ENCODE measurements at places on chromosomes 3 and 15.

DNA sequence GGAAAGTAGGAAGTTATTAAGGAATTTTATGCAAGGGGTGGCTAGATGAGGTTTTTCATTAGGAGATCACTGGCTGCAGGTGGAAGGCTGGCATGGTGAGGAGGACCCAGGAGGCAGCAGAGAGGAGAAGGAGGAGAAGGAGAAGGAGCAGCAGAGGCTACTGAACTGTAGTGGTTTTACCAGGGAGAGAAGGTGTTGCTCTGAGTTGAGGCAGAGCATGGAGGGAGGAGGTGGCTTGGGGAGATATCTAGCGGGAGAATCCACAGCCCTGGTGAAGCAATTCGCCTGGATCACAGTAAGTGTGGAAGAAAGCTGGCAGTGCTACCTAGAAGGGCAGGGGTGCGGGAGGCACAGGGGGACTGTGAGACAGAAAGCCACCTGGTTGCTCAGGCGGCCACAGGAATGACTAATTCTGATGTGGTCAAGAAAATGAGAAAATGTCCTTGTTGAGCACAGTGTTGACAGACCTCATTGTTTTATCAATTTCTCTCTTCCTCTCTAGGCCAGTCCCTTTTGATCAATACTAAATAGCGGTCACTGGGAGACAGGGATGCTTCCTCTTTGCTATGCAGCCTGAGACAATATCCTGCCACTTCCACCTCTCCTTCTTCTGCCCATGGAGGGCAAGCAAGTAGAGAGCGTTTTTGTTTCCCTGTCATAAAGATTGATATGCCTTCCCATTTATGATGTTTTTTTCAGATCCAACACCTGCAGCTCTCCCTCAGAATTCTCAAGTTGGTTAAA, 94.6 kb downstream of the EEFSEC start:
- no peak for DNase-seq

DNA sequence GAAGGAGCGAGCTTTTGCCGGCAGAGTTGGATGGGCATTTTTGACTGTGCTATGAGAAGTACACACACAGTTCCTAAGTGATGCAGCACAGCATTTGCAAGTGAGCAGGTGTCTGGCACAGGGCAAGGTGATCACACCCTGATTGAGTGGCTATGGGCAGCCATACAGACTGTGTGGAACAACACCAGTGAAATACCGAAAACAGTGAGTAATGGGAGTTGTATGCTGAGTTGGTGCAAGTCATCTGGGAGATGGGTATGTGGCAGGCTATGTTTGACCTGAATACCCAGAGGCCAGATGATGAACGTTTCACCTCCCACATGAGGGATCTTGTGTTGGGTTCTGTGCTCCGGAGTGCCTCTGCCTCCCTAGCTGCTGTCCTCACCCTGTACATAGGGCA, 53.5 kb upstream of the TIPARP start:
- no peak for DNase-seq

DNA sequence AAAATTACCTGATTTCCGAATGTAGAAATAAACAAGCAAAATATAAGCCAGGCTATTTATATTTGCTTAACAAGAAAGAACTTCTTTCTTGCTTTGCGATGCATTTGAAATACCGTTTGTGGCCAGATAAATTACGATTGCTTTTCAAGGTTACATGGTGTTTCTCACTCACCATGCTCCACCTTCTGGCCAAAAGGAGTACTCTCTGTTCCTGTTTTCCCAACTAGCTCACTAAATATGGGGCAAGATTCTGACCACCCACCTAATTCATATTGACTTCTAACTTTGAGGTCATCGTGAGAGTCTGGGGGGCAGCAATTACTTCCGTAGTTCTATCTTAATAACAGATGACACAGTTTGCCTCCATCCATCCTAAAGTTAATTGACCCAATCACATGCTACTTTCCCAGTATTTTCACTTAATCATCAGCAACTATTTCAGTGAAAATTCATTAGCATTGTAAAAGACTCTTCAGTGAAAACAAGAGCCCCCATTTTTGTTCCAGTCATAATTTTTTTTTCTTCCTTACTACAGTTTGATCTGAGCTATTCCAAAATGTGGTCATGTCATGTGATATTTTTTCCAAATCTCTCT, 25.9 kb downstream of the ACP3 start:
- no peak for DNase-seq

GRCh38 chr3:48372377-48372770, 355 bp downstream of the FBXW12 start:
- DNase-seq = no peak

DNA sequence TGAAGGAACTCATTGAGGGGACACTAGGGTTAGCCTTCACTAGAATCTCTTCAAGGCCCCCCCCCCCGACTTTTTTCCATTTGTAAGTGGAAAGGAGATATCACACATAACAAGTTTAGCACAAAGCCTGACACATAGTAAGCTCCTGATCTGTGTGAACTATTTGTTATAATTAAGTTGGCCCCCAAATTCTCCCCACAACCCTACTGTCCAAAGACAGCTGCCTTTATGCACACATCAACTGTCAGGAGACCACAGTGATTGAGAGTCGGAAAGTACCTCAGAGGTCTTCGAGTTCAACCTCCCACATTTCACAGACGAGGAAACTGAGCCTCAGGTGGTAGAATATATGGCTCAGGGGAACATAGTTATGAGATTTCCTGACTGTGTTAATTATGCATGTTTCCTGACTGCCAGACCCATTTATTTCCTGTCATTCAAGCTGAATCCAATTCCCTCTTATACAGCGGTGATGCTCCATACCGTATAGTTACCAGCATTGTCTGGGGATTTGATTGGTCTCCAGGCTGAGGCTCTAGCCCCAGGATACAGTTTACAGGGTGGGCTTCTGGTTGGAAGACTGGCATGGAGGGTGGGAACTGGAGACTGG, 227.4 kb upstream of the CMC1 start:
- DNase-seq = no peak

Measured in T follicular helper cell (primary cell).